ENCODE measurements at places on chromosomes 1 and 21. TPM values are rescaled to one million over a fixed set of nuclear protein-coding genes. Genes with fewer than 3 reads are reported as not detected.

DNA sequence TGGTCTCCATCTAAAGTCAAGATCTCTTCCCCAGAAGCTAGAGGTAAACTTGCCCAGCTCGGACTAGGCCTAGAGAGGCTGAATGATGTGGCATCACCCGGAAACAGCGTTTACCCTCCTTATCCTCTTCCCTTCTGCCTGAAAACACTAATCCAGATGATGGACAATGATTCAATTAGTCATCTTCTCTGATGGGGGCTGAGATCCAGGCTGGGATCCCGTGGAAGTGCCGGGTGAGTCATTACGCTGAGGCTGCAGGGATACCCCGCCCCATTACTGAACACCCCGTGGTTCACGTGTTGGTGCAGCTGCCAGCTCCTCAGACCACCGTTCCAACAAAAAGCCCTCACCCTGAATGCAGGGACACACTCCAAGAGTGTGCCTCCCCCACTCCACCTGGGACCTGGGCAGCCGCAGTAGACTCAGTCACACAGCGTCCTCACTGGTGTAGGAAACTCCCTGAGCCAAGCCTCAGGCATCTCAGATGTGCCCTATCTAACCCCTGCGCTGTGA, 2.0 kb downstream of the S100A6 start:
- H3K4me1 ChIP-seq = peaks cover 69% of the 10 kb centered on the region
- no peaks in the 10 kb centered on the region for H3K27me3 ChIP-seq
- DNase-seq = no peak
- peak overlapping the region; percentile 98 for H3K27ac ChIP-seq

GRCh38 chr1:234586304-234586703, 23.7 kb downstream of the IRF2BP2 start:
- no peak overlapping the region for H3K4me3 ChIP-seq
- H3K36me3 ChIP-seq = no peaks in the 10 kb centered on the region

GRCh38 chr1:91501523-91501851, 836 bp downstream of the CDC7 start:
- H3K4me1 ChIP-seq = peaks cover 33% of the 10 kb centered on the region
- H3K27me3 ChIP-seq = no peaks in the 10 kb centered on the region
- H3K36me3 ChIP-seq = peaks cover 19% of the 10 kb centered on the region
- H3K4me3 ChIP-seq = no peak overlapping the region
- peak; percentile 42 for DNase-seq

- H3K36me3 ChIP-seq = no peaks in the 10 kb centered on the region
- H3K4me1 ChIP-seq = peaks cover 22% of the 10 kb centered on the region
- no peak for DNase-seq
- H3K27me3 ChIP-seq = peaks cover 12% of the 10 kb centered on the region
- peak overlapping the region; percentile 9 for H3K4me3 ChIP-seq
These were observed 72.2 kb downstream of the PLEKHA6 start for GRCh38 chr1:204287466-204287891.

- no peak for DNase-seq
- H3K36me3 ChIP-seq = peaks cover 4% of the 10 kb centered on the region
- H3K4me3 ChIP-seq = no peak overlapping the region
- H3K27me3 ChIP-seq = no peaks in the 10 kb centered on the region
- no peak overlapping the region for H3K27ac ChIP-seq
These were observed 42.1 kb downstream of the HOOK1 start for GRCh38 chr1:59856725-59857338.

- DNase-seq = no peak
- H3K36me3 ChIP-seq = no peaks in the 10 kb centered on the region
- no peaks in the 10 kb centered on the region for H3K27me3 ChIP-seq
- H3K4me1 ChIP-seq = no peaks in the 10 kb centered on the region
These were observed 265.8 kb downstream of the PLPP3 start for GRCh38 chr1:56313560-56313959.

GRCh38 chr1:232179896-232180778, 449.8 kb downstream of the SIPA1L2 start:
- H3K36me3 ChIP-seq = no peaks in the 10 kb centered on the region
- H3K4me3 ChIP-seq = no peak overlapping the region
- peaks cover 1% of the 10 kb centered on the region for H3K27me3 ChIP-seq
- DNase-seq = no peak

DNA sequence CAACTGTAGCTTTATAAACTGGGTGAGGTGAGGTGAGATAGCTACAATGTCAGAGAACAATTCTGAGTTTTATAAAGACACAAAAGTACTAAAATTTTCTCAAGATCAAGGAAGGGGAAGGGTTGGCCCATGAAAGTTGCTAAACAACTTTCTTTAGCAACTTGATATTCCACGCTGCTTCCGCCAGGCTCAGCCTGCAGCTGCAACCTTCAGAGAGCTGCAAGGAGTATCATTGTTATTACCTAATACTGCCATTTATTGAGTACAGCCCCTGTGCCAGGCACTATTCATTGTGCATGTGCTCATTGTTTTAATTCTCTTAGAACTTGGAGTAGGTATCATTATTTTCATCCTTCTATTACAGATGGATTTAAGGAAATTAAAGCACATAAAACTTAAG, 34.1 kb upstream of the SUCO start:
- H3K4me3 ChIP-seq = no peak overlapping the region
- no peaks in the 10 kb centered on the region for H3K36me3 ChIP-seq
- H3K27ac ChIP-seq = no peak overlapping the region
- no peak for DNase-seq
- H3K4me1 ChIP-seq = no peaks in the 10 kb centered on the region

- H3K4me3 ChIP-seq = no peak overlapping the region
- no peak overlapping the region for H3K27ac ChIP-seq
- peaks cover 16% of the 10 kb centered on the region for H3K27me3 ChIP-seq
- no peaks in the 10 kb centered on the region for H3K36me3 ChIP-seq
- H3K4me1 ChIP-seq = no peaks in the 10 kb centered on the region
These were observed 6.3 kb upstream of the SPRR1A start for GRCh38 chr1:152977614-152978013.

- H3K27me3 ChIP-seq = no peaks in the 10 kb centered on the region
- DNase-seq = no peak
- H3K36me3 ChIP-seq = no peaks in the 10 kb centered on the region
- no peak overlapping the region for H3K4me3 ChIP-seq
- H3K27ac ChIP-seq = no peak overlapping the region
These were observed 101.6 kb downstream of the TLR5 start for GRCh38 chr1:223041481-223041880.

DNA sequence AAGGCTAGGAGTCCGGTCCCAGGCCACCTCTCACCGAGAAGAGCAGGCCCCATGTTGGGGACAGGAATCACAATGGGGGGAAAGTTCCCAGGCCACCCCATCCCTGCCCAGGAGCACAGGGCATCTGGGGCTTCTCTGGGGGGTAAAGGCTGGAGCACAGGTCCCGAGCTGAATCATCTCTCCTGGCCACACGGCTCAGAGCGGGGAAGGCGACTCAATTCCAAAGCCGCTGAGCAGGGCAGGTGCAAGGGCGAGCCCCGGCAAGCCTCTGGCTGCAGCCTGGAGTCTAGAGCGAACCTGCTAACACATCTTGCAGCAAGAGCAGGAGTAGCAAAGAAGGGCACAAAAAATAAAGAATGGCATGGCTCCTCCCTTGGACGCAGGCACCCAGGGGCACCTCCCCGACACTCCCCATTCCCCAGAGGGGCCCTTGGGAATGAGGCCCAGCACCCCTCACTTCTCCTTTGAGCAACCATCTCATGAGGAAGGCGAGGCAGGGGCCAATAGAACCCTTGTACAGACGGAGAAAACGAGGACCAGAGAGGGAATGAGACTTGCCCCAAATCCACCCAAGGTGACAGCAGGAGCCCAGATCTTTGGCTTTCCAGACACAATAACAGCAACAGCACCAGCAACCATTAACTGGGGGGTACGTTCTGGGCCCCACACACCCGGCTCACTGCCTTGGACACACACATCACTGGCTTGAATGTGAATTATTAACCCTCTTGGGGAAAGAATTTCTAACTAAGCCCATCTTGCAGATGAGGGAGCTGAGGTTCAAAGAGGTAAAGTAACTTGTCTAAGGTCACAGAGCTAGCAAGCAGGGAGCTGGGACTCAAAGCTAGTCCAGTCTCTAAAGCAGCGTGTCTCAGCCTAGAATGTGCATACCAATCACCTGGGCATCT, 20.7 kb upstream of the ALDH4A1 start:
- no peaks in the 10 kb centered on the region for H3K27me3 ChIP-seq
- peak overlapping the region; percentile 86 for H3K27ac ChIP-seq
- DNase-seq = no peak
- H3K4me3 ChIP-seq = peak overlapping the region; percentile 51
- peaks cover 54% of the 10 kb centered on the region for H3K4me1 ChIP-seq
- H3K36me3 ChIP-seq = peaks cover 3% of the 10 kb centered on the region

- H3K4me1 ChIP-seq = no peaks in the 10 kb centered on the region
- no peak overlapping the region for H3K4me3 ChIP-seq
- peaks cover 10% of the 10 kb centered on the region for H3K36me3 ChIP-seq
- no peak for DNase-seq
- H3K27me3 ChIP-seq = no peaks in the 10 kb centered on the region
These were observed 23.4 kb downstream of the PRKCZ start for GRCh38 chr1:2073382-2074230.

GRCh38 chr1:237756304-237756967, 134.3 kb downstream of the ZP4 start:
- DNase-seq = no peak
- H3K27ac ChIP-seq = no peak overlapping the region
- H3K27me3 ChIP-seq = no peaks in the 10 kb centered on the region

DNA sequence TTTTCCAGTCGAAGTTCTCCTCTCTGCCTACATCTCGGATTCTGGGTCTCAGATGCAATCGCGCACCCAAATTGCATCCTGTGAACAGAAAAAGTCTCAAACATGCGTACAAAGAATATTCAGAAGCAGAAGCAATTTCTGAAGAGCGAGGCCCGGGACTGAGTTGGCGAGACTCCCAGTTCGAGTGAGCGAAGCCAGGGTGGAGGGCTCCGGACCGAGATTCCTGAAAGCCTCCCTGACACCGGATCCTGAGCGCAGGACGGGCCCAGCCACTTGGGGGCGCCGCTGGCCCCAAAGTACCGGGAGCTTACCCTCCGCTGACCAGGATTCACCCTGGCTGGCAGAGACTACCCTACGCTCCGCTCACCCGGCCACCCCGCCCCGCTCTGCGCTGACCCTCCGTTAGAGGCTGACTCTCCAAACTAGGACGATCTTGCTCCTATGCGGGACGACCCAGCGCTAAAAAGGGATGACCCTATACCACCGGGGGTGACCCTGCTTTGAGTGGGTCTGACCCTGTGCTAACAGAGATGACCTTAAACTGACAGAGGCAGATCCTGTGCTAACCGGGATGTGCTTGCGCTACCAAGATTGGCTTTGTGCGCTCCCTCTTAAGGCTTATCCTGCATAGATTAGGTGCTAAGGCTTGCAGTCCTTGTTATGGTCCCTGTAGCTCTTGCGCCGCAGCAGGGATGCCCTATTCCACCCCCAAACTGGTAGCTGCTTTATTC, 12.1 kb downstream of the FOXD2 start:
- peaks cover 40% of the 10 kb centered on the region for H3K27me3 ChIP-seq
- no peak overlapping the region for H3K4me3 ChIP-seq
- H3K27ac ChIP-seq = no peak overlapping the region

DNA sequence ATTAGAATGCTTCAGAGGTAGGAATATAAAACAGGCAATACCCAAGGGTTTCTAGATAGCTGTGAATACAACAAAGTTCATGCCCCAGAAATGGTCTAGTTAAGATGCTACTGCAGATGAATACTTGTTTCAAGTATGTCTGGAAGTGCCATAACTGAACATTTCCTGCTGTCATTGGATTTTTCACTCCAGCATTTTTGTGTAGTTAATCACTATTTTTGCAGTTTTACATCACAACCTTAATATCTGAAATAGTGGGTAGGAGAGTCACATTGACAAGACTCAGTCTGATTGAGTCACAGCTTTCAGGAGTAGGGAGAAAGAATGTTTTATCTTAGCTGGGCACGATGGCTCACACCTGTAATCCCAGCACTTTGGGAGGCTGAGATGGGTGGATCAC, 126.4 kb upstream of the C1orf21 start:
- no peak for DNase-seq
- H3K27ac ChIP-seq = no peak overlapping the region
- H3K4me1 ChIP-seq = no peaks in the 10 kb centered on the region

GRCh38 chr1:16209847-16210407, 2.5 kb downstream of the ARHGEF19 start:
- no peak overlapping the region for H3K27ac ChIP-seq
- DNase-seq = no peak
- H3K36me3 ChIP-seq = no peaks in the 10 kb centered on the region
- H3K4me3 ChIP-seq = no peak overlapping the region

DNA sequence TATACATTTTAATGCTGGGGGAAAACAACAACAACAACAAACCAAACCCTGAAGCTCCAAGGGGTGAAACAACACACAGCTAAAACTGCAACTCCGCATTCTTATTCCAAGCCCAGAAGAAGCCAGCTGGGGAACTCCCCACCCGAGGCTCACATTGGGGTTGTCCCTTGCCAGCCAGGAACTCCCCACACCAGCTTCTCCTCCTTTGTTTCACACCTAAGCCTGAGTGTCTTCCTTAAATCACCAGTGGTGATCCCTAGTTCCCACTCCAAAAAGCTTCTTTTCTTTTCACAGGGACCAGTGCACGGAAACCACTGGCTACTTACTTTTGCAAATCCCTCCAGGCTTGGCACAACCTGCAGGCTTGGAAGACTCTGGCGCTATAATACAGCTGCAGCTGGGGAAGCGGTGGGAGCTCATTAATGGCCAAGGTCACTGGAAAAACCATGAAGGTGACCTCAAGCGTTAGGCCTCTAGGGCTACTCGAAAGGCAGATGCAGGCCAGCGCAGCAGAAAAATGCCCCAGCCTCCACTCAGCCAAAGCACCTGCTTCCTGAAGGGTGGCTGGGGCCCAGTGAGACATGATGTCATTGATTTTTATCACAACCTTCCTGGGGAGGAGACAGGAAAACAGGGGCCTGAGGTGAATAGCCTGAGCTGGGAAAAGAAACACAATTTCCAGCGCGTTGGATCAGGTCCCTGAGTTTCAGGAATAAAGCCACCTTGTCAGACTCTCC, 40.1 kb downstream of the TLR5 start:
- H3K4me3 ChIP-seq = no peak overlapping the region
- no peaks in the 10 kb centered on the region for H3K27me3 ChIP-seq
- no peak for DNase-seq
- no peak overlapping the region for H3K27ac ChIP-seq
- H3K36me3 ChIP-seq = no peaks in the 10 kb centered on the region
- H3K4me1 ChIP-seq = no peaks in the 10 kb centered on the region

- H3K4me3 ChIP-seq = no peak overlapping the region
- DNase-seq = no peak
- no peaks in the 10 kb centered on the region for H3K36me3 ChIP-seq
- H3K27ac ChIP-seq = no peak overlapping the region
These were observed 423.6 kb downstream of the HLX start for GRCh38 chr1:221302810-221303209.

GRCh38 chr1:14648896-14649855, 50.7 kb downstream of the KAZN start:
- no peaks in the 10 kb centered on the region for H3K27me3 ChIP-seq
- H3K27ac ChIP-seq = no peak overlapping the region
- H3K4me1 ChIP-seq = no peaks in the 10 kb centered on the region
- no peak for DNase-seq
- no peak overlapping the region for H3K4me3 ChIP-seq
- no peaks in the 10 kb centered on the region for H3K36me3 ChIP-seq

GRCh38 chr1:55812281-55812680, 597.1 kb upstream of the USP24 start:
- peaks cover 5% of the 10 kb centered on the region for H3K4me1 ChIP-seq
- no peak overlapping the region for H3K27ac ChIP-seq
- no peaks in the 10 kb centered on the region for H3K36me3 ChIP-seq
- no peak overlapping the region for H3K4me3 ChIP-seq
- DNase-seq = no peak

DIO1 gene
- total RNA-seq = not detected

LTN1 gene
- 25.7 TPM for total RNA-seq

OR2T29 gene
- not detected for total RNA-seq

RGS8 gene
- total RNA-seq = not detected

CRNN gene
- total RNA-seq = not detected

SPRR1B gene
- not detected for total RNA-seq

LRRC39 gene
- total RNA-seq = 0.72 TPM

COA6 gene
- total RNA-seq = 46.5 TPM

CCDC17 gene
- 2.3 TPM for total RNA-seq

Measured in activated CD4-positive, alpha-beta T cell treated with anti-CD3 and anti-CD28 coated beads, Interleukin-2, amount 10 ng/mL, durations not matched to agents 7 days and 5 days (primary cell).